ENCODE measurements at places on chromosomes 16 and 17.
A peak's percentile ranks its signal among the peaks of the same experiment; 100 is the strongest.

DNA sequence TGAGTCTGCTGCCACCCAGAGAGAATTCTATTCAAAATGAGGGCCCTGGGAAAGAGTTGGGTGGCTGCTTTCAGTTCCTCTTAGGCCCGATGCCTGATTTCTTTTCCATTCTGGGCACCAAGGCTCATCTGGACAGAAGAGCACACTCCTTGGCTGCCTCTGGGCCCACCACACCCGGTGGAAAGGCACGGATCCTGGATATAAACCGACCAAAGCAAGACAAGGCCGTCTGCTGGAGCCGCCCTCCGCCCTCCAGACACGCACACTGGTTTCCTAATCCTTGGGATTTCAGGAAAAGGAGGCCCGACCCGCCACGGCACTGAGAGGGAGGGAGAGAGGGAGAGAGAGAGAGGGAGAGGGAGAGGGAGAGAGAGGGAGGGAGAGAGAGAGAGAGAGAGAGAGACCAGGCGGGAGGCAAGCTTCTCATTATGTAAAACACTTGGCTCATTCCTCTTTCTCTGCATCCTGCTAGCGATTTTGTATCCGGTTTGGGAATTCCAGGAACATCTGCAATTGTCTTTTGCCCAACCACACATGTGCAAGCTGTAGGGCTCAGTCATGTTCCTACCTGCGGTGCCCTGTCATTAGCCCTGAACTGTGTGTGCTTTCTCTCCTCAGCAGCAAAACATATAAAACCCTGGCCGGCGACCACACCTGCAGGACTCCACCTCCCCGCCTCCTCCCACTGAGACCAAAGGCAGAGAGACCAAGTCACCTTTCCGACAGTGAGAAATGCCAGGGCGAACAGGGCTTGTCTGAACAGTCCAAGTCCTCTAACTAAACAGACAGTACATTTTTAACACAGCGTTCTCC is 347.2 kb downstream of the SOX9 start:
- no peak for DNase-seq

DNA sequence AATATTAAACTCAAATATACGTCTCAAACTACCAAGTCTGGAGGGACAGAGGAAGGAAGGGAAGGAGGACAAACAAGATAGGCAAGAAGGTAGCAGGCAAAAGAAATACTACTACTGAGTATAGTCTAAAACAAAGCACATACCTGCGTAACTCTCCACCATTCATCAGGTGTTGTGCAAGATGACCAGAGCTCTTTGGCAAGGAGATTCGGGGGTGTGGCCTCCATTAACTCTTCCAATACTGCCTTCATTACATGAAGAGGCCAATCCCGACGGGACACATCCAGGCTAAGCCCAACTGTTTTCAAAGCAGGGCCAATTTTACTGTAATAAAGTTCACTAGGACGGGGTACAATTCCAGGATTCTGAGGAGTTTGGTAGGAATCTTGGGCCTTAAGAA is 38.2 kb upstream of the ARL6IP1 start:
- DNase-seq: no peak

- peak; percentile 70 for DNase-seq
Measured at GRCh38 chr17:80649672-80650330, 105.2 kb downstream of the RPTOR start.

- DNase-seq: no peak
Measured at GRCh38 chr17:79331492-79331891, 256.9 kb downstream of the ENGASE start.

DNA sequence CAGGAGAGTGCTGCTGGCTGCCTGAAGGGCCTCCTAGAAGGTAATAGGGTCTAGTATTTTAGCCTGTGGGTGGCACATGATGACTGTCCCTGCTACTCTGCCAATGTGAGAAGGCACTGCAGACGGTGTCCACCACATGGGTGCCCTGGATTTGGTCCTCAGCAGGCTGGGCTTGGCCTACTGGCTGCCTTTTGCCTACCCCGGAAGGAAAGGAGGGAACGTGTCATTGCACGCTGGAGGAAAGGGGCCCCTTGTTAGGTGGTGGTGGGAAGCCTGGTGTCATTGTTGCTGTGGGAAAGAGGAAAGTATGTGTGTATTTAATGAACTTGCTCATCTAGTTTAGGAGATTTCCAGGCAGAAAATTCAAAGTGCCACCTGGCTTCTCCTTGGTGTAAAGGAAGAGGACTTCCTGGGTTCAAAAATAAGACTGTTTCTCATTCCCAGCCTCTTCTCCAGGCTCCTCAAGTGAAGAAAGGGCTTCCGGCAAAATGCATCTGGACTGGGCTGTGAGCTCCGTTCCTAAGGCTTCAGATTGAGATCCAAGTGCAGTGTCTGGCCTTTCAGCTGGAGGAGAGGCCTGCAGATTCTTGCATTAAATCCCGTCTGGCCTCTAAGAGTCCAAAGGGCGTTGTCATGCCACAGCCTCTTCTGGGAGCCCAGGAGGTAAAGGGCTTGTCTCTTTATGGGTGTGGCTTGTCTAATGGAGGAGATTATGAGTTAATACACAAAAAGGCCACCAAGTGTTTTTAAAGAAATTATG is 55.1 kb downstream of the RPTOR start:
- DNase-seq: no peak

GRCh38 chr16:2596747-2597559 is 59.1 kb downstream of the PDPK1 start:
- no peak for DNase-seq
